GM18507 (cell line): ENCODE measurements at places on chromosomes 3 and 15.

DNA sequence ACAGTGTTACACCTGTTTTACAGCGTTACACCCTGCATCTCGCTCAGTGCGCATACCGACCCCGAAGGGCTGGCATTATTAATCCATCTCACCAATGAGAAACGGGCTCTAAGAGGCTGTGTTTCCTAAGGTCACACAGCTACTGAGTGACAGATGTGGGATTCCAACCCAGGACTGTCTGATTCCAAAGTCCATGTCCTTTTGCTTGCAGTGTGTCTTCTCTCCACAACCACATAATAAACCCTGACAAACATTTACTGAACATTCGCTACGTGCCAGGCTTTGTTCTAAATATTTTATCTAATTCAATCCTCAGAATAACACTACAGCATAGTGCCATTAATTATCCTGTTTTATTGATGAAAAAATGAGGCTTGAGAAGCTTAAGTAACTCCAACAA is 79.1 kb downstream of the RAB11A start:
- no peak for DNase-seq

- no peak for DNase-seq
Observed at GRCh38 chr3:170058127-170058526, 20.3 kb downstream of the GPR160 start.

DNA sequence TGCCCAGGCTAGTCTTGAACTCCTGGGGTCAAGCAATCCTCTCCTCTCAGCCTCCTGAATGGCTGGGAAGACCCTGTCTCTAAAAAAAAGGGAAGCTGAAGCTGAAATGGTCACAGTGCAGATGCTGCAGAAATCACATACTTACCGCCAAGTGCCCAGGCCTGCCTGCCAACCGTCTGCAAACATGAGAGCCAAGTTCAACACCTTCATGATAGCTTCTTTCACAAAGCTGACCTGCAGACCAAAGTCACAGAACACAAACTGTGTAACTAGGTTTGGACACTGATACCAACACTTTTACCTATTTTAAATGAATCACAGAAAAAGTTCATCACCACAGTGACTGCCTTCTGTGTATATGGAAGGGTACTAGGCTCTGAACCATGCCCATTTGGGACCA is 22.8 kb upstream of the CYFIP1 start:
- DNase-seq = no peak

- DNase-seq = no peak
Observed at GRCh38 chr3:26368312-26368711, 254.3 kb upstream of the LRRC3B start.

GRCh38 chr3:156680243-156680914 is 6.0 kb downstream of the TIPARP start:
- DNase-seq = no peak

- no peak for DNase-seq
Observed at GRCh38 chr3:45079715-45080114, 53.6 kb downstream of the CLEC3B start.

- no peak for DNase-seq
Observed at GRCh38 chr15:82931221-82931620, 21.3 kb downstream of the HOMER2 start.

GRCh38 chr3:37527361-37527760 is 334.3 kb upstream of the CTDSPL start:
- DNase-seq = no peak
